ENCODE measurements at places on chromosomes 16 and 17.

DNA sequence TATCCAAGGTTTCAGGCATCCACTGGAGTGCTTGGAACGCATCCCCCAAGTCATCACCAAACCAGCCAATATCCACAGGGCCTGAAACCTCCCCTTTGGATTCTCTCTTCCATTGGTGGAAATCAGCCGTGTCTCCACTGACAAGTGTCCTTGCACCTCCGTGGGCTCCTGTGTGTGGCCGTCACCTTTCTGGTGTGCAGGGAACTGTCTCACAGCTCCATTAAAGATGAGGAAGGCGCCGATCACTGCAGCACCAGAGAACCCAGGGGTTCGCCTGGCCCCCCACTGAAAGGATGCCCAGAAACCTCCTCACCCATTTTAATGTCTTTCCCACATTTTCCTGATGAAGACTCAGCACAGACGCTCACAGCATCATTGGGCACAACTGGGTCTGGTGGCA lies 17.8 kb upstream of the METRNL start:
- DNase-seq = no peak

GRCh38 chr17:75518201-75518600 lies 1.9 kb downstream of the TSEN54 start:
- peak; percentile 32 for DNase-seq

DNA sequence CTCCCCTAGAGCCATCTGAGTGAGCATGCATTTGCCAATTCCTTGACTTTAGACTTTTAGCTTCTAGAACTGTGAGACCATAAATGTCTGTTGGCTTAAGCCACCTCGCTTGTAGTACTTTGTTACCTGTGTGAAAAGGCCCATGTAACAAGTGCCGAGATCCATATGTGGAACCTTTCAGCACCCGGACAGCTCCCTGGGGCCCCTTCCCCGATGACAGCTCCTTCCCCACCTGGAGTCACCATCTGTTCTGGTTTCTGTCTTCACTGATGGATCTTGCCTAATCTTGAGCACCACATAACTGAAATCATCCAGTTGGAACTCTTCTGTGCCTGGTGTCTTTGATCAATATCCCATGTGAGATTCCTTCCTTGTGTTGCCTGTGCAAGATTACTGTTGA lies 78.9 kb upstream of the EEF2KMT start:
- no peak for DNase-seq

- no peak for DNase-seq
Observed at GRCh38 chr17:42146911-42147607, 7.7 kb downstream of the RAB5C start.

- no peak for DNase-seq
Observed at GRCh38 chr16:10647264-10647720, 47.4 kb downstream of the TEKT5 start.

DNA sequence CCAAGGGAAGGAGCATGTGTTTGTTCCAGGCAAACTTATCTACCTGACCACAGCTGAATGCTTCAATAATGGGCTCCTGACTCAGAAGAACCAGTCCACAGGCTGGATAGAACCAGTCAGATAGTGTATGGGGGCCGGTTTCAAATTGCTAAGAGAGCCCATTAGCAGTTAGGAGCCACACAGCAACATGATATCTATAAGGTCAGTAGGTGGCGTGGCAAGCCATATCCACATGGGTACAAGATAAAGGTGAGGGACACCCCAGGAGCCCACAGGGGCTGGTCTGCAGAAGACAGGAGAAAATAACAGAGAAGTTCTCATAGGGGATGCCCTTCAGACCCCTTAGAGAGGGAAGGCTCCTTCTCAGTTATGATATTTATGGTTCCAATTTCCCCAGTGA lies 31.6 kb upstream of the CDRT15 start:
- DNase-seq = no peak

DNA sequence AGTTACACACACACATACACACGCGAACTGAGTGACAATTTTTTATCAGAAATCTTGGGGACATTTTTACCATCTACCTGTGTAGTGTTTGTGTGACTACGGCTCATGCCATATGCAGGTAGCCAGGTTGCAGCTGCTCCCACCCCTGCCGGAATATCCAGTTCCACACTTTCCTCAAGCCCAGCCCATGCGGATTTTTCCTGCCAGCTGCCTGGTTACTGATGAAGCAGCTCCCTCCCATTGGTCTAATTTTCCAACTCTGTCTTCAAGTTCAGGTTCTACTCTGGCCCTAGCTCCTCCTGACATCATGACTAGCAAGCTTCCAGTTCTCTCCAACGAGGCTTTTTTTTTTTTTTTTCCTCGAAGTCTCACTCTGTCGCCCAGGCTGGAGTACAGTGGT lies 4.8 kb downstream of the GSG1L2 start:
- no peak for DNase-seq

- DNase-seq = no peak
Observed at GRCh38 chr17:66364508-66364907, 62.1 kb downstream of the PRKCA start.

- DNase-seq = no peak
Observed at GRCh38 chr17:8294814-8295316, 335 bp downstream of the SLC25A35 start.

DNA sequence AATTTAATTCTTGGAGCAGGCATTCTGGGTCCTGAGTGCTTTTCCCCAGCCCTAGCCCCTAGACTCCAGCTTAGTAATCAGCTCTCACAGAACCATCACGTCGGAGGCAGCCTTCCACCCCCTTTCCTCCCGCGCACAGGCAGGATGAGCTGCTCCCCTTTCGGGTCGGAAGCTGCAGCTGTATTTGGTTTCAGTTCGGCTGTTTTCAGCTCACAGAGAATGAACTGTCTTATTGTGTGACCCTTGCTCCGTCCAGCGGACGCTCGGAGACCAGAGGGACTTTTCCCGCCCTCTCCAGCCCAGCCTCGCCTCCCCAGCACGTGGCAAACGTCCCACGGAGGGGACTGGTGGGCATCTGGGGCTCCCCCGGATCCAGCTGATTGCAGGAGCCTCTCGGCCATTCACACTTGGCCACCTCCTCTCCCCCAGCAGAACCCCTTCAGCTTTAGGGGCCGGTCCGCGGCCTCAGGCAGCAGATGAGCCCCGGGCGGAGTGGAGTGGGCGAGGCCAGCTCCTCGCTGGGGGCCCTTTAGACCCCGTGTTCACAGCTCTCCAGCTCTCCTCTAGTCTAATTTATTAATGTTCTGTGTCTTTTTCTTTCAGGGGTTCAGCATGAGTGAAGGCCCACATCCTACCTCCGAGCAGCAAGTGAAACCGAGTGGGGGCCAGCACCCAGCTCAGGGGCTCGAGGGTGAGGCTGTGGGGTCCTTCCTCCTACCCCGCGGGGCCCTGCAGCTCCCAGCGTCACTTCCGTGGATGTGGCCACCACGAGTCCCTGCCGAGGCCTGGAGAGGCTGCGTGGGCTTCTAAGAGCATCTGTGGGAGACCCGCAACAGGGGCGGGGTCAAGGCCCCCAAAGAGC lies 863 bp upstream of the UTS2R start:
- DNase-seq = no peak

DNA sequence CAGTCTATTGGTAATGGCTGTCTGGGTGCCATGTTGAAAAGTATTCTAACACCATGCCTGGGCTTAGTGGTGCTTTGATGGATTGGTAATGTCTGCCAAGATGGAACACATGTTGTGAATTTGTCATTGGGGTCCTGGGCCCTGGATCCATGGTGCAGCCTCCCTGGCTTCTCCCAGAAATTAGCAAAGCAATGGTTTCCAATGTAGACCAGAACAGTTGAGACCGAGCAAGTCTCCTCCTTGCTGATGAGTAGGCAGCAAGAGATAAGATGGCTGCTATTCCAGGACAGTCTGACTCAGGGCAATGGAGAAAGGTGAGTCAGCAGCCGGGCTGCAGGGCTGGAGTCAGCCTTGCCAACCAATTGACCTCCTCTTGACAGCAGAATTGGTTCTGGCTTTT lies 30.8 kb downstream of the GPR139 start:
- DNase-seq = no peak

GRCh38 chr17:55820675-55821074 lies 69.8 kb downstream of the PCTP start:
- no peak for DNase-seq

DNA sequence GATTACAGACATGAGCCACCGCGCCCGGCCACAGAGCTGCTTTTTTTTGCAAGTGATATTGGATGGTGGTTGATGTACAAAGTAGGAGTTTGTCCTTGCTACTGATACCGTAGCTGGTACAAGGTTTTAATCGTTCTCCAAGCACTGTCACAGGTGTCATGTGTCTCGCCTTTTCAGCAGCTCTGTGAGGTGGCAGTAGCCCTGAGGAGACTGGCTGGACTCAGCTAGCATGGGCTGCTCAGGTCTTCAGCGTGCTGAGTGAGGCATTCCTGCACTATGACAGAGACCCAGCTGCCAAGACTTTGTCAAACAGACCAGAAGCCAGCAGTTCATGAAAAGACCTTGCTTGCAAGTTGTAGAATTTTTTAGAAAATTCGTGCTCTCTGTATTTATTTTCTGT lies 7.2 kb downstream of the WWOX start:
- no peak for DNase-seq

GRCh38 chr16:13158427-13158826 lies 257.0 kb downstream of the SHISA9 start:
- DNase-seq = no peak

- DNase-seq = no peak
Observed at GRCh38 chr17:64154717-64155116, 24.8 kb upstream of the ERN1 start.

DNA sequence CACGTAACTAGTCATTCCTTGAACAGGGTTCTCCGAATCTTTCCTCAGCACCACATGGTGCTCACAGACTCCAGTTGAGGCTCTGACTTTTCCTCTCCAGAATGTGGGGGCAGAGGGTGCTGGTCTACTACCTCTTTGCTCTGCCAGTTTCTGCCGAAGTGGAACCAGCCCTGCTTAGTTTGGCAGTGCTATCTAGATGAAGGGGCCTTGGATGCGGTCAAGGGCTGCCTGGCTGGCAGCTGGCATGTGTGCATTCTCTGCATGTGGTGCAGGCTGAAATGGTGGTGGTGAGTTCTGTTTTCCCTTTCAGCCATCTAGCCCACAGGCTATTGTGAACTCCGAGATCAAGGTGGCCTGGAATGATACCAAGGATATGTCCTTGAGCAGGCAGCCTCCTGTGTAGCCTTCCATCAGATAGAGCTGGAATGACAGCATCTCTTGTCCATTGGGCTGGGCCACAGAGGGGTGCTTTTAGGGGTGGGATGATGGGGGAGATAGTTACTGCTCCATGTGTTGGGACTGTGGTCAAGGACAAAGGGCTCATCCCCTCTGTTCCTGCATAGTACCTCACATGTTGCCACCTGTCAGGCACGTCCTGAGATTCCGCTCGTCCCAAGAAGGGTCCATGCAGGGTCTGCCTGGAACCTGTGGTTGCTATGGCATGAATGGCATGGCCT lies 2.0 kb downstream of the DYNLL2 start:
- no peak for DNase-seq

- no peak for DNase-seq
Observed at GRCh38 chr16:12257926-12258561, 281.5 kb downstream of the SNX29 start.

GRCh38 chr17:70848785-70849184 lies 679.5 kb downstream of the KCNJ2 start:
- DNase-seq = no peak

DNA sequence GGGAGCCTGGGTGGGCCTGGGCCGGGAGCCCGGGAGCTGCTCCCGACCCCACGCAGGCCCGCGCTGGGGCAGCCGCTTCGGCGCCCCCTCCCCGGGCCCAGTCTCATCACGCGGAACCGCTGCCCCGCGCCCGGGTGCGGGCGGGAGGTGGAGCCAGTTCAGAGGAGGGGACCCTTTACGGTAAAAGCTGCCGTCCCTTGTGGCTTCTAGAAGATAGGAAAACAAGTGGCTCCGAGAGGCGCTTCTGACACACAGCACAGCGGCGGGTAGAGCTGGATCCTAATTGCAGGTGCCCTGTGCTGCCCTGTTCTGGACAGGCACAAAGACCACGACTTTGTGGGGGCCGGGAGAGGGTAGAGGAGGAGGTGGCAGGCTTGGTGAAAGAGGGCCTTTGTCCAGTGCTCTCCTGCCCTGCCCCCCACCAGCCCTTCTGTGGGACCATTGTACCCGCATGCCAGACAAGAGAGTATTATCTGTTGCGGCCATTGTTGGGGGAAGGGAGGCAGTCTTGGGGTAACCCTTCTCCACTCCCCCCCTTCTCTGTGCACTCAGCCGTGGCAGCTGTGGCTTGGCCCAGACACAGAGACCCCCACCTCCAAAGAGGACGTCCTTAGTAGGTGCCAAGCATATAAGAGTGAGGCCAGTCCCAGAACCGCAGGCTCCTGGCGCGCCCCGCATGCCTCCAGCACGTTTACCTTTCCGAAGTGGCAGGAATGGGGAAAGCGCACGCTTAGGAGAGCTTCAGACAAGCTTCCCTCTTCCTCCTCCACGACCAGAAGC lies 736 bp downstream of the CNP start:
- DNase-seq = no peak
